Stimulated activated CD8-positive, alpha-beta memory T cell treated with anti-CD3 and anti-CD28 coated beads, Interleukin-7, amount 100 ng/mL, for 1 hour (primary cell): ENCODE measurements at places on chromosomes 7 and 10.

- no peak for DNase-seq
Observed at GRCh38 chr7:157817433-157817832, 480.6 kb downstream of the DNAJB6 start.

DNA sequence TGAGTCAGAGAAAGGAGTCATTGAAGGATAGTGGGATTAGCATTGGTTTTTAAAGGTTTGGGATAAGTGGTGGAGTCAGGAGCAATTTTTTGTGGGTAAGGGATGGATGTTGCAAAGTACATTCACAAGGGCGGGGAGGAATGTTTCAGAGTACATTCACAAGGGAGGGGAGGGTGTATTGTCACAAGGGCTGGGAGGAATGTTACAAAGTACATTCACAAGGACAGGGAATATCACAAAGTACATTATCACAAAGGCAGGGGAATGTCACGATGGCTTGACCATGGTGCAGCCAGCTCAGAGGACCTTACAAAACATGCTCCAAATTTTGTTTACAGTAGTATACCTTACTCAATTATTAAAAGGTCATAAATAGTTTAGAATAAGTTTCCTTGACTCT is 30.3 kb downstream of the C1GALT1 start:
- no peak for DNase-seq

DNA sequence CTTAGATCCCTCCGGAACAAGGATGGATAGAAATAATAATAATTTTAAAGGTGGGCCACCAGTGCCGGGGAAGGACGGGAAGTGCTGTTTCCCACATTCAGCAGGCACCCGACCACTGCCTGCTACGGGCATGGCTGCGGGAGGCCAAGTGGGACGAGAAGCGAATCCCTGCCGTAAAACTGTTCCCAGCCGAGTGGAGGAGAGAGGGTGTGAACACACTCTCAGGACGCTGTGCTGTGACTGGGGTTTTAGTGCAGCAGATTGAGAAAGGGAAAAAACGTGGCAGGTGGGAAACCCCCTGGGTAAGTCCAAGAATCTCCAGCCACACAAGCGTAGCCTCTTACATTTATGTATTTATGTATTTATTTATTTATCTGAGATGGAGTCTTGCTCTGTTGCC is 158.8 kb downstream of the DNAJB6 start:
- no peak for DNase-seq

DNA sequence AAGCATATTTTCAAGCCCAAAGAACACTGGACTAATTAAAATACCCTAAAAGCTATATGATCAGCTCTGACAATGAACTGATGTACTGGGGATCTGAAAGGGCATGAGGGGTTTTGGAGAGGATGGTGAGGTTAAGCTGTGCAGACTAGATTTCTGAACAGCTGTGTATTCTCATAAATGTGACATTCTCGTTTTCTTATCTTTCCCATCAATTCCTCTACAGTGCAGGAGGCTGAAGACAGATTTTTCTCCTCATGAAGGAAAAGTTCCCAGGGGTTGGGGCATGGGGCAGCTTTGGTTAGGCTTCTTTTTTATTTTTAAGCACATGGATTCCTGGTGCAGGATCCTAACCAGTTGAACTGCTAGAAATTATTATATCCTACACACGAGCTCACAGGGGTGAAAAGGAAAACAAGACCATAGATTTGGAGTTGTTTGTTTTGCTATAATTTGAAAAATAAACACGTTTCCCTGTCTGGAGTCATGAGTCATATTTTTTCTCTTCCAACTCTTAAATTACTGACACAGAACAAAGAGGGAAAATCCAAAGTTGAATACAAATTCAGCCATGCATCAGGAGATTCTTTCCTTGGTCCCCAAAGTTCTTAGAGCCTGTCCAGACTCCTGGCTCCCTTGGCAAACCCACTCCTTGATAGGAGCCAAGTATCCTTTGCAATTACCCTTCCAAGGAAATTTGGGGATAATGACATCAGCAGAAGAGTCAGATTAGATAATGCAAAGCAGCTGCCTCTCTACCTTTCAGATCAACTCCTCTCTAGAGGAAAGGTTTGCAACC is 147.7 kb upstream of the NPVF start:
- no peak for DNase-seq

DNA sequence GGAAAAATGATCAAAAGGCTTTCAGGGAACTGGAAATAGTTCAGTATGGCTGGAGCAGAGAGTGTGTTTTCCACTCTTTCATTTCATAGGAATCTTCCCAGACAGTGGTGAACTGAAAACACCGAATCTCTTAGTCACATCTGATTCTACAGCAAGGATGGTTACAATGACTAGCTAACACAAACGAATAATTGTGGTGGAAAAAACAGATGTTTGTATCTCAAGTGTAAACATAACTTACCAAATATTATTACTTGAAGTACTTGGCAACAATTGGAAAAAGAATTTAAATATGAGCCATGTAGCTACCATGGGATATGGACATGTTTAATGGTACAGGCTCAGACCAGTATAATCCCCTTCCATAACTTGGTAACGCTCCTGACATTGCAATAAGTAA is 21.1 kb upstream of the BPGM start:
- no peak for DNase-seq

DNA sequence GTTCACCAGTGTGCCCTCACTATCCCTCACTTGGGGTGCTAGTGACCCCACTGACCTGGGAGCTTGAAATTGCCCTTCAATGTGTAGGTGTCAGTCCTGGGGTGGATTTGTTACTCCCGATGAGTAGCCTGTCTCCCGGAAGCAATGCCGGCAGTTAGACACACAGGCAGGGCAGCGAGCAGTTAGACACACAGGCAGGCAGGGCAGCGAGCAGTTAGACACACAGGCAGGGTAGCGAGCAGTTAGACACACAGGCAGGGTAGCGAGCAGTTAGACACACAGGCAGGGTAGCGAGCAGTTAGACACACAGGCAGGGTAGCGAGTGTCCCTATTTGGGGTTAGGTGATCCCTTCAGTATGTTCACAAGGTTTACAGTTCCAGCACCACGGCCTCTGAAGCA is 44.0 kb downstream of the VWA2 start:
- no peak for DNase-seq

- DNase-seq, result no peak
Observed at GRCh38 chr7:95330204-95330960, 6.0 kb upstream of the PON1 start.

DNA sequence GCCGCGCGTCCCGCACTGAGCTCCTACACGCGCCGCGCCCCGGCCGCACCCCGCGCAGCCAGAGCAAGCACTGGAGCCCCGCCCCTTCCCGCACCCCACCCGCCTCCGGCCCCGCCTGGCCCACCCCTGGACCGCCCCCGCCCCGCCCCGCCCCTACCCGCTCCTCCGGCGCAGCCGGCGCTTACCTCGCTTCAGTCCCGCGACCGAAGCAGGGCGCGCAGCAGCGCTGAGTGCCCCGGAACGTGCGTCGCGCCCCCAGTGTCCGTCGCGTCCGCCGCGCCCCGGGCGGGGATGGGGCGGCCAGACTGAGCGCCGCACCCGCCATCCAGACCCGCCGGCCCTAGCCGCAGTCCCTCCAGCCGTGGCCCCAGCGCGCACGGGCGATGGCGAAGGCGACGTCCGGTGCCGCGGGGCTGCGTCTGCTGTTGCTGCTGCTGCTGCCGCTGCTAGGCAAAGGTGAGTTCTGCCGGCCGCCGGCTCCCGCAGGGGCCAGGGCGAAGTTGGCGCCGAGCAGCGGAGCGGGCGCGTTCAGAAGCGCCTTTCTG is at the start of gene RET:
Gene RET, plus strand, starts transcription at position 194 of the 545 bp plus-strand sequence. Its CDS starts 190 bp downstream, at position 384.
- DNase-seq, result no peak
